ENCODE measurements at places on chromosomes 16 and 17. TPM values are rescaled to one million over a fixed set of nuclear protein-coding genes. Genes with fewer than 3 reads are reported as not detected.

DNA sequence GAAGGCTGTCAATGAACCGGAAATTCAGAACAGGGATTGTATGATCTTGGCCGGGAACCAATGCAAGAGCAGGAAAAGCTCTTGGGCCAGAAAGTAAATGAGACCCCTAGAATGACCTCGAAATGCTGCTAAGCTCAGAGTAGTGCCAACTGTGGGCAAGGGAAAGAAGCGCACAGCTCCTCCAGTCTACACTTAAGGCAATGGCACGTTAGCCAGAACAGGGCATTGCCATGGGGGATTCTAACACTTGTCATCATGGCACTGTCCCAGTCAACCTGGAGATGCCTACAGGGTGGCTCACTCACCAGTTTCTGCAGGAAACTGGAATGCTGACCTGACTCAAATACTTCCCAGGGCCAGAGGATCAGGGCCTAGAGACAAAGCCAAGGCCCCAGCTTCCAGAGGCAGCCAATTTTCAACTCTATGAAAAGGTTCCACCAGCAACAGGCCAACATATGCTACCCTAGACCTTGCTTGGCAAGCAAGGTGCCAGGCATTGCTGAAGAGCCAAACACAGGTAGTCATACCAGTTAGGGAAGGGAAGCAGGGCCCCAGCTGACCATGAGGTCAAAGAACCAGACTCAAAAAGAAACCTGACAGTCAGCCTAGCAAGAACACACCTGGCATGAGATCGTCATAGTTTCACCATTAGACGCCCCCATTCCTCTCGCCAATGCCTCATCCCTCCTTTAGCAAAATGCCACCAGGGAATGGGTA, 34.9 kb downstream of the ARHGAP17 start:
- H3K4me1 ChIP-seq = peaks cover 17% of the 10 kb centered on the region
- no peak overlapping the region for H3K27ac ChIP-seq
- no peak for DNase-seq

GRCh38 chr16:28078261-28078660, 14.7 kb upstream of the GSG1L start:
- H3K27ac ChIP-seq = no peak overlapping the region
- H3K4me1 ChIP-seq = no peaks in the 10 kb centered on the region
- DNase-seq = no peak
- H3K4me3 ChIP-seq = no peak overlapping the region
- H3K27me3 ChIP-seq = no peaks in the 10 kb centered on the region

DNA sequence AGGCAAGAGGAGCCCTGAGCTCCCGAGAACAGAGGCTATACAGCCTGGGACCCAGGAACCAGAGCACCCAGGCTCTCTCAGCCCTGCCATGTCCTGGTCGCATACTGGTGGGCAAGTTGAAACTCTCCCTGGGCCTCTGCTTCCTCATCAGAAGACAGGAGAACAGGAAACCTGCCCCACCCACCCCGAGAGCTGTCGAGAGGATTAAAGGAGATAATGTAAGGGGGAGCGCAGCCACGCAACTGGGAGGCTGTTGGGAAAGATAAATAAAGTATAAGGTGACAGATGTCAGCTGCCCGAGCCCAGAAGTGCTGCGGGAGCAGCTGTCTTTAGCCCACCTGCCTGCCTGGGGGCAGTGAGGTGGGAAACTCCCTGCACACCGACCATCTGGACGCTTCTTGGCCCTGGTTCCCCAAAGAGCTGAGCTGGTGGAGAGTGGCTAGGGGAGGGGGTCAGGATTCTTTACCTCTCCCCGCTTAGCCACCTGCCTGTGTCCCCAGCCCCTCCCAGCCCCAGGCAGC, 6.8 kb downstream of the KIF19 start:
- H3K27me3 ChIP-seq = no peaks in the 10 kb centered on the region
- H3K4me3 ChIP-seq = no peak overlapping the region
- H3K27ac ChIP-seq = no peak overlapping the region
- peaks cover 13% of the 10 kb centered on the region for H3K4me1 ChIP-seq

DNA sequence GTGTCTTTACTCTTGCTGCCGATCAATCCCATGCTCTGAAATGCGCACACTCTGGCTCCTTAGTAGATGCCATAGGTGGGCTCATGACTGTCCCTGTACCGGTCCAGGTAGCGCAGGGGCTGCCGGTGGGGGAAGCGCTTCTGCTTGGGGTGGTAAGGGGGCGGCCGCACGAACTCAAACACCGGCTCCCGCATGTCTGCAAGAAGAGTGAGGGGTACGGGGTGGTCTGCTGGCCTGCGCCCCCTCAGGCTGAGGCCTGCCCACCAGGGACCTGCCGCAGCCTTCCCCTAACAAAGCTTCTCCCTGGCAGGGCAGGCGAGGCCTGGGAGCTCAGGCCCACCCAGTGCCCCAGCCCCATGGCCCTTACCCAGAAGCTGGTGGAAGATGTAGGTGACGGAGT, 2.0 kb upstream of the TRIM65 start:
- no peak for DNase-seq
- peaks cover 25% of the 10 kb centered on the region for H3K4me1 ChIP-seq

The HOXB1 gene
- not detected for total RNA-seq
